Stimulated activated CD4-positive, alpha-beta T cell treated with anti-CD3 and anti-CD28 coated beads, Interleukin-4, amount 100 ng/mL, for 24 hours (primary cell): ENCODE measurements at places on chromosomes 3 and 15.

DNA sequence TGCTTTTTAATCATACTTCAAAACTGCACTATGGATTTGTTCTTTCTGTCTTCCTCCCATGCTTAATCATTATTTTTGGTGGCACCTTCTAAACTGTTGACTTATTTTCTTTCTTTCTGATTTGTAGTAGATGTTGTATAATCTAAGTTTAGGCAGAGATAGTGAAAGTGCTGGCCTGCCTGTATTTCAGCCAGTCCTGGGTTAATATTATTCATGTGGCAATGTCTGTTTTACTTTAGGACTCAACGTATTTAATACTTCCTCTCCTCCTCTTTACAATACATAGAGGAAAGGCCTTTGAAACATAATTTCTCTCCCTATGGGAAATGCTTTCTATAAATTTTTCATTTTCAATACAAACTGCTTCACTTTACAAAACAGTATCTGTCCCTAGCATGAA lies 327.7 kb upstream of the TPRG1 start:
- no peak for DNase-seq

DNA sequence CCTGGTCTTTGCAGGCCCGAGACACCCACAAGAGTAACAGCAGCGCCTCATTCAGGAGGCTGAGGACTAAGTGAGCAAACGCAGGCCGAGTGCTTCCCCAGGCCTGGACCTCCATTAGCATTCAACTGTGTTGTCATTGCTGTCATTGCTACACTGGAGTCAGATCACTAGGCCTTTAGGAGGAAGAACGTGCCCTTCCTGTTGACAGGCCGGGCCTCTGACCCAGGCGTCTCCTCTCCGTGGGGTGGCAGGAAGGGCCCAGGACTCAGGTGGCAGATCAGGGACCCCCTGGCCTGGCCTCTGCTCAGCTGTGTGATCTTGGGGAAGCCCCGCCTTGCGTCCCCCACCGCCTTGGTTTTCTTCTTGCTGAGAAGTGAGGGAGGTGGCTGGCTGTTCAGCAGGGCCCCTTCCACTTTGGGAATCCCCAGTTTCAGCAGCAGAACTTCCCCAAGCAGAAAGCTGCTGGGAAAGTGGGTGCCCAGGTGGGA lies 19.1 kb downstream of the ZDHHC19 start:
- DNase-seq, result peak; percentile 43

DNA sequence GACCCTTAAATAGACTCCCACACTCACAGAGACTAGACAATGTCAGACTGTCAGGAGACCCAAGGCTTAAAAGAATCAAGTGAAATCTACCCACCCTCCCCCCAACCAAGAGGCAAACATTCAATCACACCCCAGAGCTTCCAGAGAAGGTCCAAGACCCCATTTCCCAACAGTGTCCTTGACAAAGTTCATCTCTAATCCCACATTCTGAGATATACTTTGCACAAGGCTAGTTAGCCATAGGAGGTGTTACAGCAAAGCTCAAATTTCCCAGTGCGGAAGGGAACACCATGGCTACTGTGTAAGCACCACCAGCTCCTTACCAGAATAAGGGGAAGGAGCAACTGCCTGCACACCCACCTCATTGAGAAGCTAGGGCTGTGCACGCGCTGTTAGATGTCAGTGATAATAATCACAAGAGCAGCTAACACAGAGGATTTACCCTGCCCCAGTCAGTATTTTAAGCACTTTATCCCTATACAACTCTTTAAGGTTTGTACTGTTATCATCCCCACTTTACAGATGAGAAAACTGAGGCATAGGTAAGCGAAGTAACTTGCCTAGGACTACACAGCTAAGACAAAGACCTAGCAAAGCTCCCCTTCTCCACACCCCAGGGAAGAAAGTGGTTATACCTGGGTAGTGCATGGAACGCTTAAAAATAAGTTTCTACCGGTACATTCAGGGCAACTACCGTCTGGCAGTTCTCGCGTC lies 17.3 kb downstream of the SPATA12 start:
- DNase-seq, result no peak

DNA sequence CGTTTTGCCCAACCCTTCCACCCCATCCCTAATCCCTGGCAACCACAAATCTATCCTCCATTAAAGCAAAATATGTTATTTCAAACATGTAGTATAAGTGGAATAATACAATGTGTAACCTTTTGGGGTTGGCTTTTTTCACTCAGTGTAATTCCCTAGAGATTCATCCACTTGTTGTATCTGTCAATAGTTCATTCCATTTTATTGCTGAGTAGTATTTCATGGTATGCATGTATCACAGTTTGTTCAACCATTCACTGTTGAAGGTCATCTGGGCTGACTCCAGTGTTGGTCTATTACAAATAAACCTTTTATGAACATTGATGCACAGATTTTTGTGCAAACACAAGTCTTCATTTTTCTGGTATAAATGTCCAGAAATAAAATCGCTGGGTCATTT lies 38.8 kb downstream of the BSN start:
- no peak for DNase-seq

DNA sequence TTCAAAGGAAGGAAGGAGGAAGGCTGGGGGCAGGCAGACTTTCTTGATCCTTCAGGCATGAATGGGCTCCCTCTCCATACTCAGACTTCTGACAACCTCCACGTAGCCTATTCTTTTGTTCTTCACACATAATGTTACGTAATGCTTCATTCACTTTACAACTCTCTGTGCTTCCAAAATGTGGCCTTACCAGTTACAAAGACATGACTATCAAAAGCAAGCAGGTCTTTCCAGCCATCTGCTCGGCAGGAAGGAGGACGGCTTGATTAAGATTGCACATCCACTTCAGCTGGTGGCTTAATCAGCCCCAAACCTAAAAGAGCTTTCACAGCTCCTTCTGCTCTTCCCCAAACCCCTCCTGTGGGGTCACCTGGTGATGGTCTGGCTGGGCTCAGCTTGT lies 263.2 kb downstream of the XXYLT1 start:
- no peak for DNase-seq

GRCh38 chr3:119588112-119588511 lies 8.8 kb downstream of the ADPRH start:
- peak; percentile 13 for DNase-seq

DNA sequence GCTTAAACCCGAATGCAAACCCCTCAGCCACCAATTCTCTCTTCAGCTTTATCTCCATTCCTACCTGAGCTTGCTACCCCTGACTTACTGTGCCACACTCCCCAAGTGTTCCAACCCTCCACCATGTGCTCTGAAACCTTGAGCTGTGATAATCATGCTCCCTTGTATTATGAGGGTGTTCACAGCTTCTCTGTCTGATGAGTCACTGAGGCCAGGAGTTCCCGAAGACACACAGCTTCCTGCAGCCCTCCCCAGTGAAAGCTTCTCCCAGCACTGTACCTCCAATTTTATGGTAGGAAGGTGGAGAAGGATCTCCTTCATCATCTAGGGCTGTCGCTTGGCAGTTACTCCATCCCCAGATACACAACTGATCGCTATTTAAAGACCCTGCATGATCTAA lies 24.9 kb downstream of the STAC start:
- no peak for DNase-seq

DNA sequence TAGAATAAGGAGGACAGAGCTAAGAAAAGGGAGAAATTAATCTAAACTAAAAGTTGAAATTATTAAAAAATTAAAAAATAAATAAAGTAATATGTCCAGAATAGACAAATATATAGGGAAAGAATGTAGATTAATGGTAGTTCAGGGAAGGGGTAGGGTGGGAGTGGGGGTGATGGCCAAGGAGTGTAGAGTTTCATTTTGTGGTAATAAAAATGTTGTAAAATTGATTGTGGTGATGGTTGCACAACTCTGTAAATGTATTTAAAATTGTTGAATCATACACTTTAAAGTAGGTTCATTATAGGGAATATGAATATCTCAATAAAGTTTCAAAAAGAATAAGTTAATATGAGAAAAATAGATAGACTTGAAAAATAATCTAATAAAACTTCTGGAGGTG lies 21.0 kb upstream of the FNDC3B start:
- no peak for DNase-seq

- no peak for DNase-seq
Observed at GRCh38 chr3:62723914-62724217, 151.3 kb downstream of the CADPS start.

DNA sequence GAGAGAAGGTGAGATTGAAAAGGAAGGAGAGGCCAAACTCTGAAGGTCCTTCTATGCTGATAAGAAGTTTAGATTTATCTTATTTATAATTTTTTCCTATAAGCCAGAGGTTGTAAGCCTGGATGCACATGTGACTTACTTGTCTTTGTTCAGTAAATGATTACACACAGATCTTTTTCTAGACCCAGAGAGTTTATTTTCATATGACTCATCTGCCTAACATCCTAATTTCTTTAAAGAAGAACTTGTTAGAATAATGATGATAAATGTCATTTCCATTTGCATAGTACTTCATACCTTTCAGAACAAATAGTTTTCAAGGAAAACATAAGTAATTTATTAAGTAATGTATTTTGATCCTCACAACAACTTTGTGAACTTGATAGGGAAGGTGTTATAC lies 434.8 kb upstream of the DPH6 start:
- DNase-seq, result no peak

GRCh38 chr3:120798346-120798745 lies 55.8 kb downstream of the GTF2E1 start:
- DNase-seq, result no peak

GRCh38 chr15:44584162-44584749 lies 47.3 kb downstream of the EIF3J start:
- DNase-seq, result peak; percentile 61

- no peak for DNase-seq
Observed at GRCh38 chr3:29004885-29005599, 275.8 kb upstream of the RBMS3 start.

- DNase-seq, result no peak
Observed at GRCh38 chr3:151971814-151972579, 98.6 kb downstream of the SUCNR1 start.

GRCh38 chr3:38843898-38844297 lies 27.9 kb upstream of the SCN10A start:
- no peak for DNase-seq

GRCh38 chr3:63753567-63753966 lies 65.5 kb upstream of the C3orf49 start:
- no peak for DNase-seq

DNA sequence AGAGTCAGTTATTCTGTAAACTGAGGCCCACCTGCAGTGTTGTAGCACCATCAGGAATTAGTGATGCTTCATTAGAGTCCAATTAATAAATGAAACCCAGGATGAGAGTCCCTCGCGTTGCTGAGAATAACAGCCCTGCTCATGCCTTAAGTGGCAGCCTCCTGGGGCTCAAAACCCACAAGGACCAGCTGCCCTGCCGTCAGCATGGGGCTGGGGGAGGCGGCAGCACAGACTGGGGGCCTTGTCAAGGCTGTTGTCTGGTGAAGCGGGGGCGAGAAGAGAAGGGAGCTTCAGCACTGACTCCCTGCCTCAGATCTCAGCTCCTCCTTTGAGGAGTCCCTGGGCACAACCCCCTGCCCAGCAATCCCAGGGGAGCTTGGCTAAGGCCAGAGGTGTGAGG lies 21.0 kb downstream of the CCDC33 start:
- DNase-seq, result no peak

DNA sequence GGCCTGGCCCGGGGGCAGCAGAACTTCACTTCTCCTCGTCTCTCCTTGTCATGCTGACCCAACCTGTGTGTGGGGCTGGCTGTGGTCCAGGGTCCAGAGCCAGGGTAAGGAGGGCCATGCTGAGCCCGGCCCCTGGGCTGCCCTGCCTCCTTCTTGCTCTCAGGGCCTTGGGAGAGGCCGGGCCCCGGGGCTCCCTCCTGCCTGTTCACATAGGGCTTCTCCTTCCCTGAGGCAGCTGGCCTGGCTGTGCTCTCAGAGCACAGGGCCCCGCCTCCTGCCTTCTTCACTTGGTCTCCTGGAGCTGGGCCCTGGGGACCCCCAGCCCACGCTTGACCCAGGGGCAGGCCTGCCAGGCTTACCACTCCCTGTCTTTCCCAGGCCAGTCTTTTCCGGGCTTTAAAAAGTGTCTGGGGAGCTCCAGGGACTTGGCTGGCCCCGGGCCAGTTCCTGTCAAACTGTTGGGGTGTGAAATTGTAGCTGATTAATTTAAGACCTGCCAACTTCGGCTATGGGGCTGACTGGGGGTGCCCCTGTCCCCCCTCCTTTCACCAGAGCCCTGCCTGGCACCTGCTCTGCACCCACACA lies 11.8 kb downstream of the PLXNA1 start:
- no peak for DNase-seq

GRCh38 chr3:151086484-151087456 lies 1.3 kb downstream of the MED12L start:
- DNase-seq, result peak; percentile 69

GRCh38 chr3:102301155-102301880 lies 133.5 kb upstream of the ZPLD1 start:
- no peak for DNase-seq

DNA sequence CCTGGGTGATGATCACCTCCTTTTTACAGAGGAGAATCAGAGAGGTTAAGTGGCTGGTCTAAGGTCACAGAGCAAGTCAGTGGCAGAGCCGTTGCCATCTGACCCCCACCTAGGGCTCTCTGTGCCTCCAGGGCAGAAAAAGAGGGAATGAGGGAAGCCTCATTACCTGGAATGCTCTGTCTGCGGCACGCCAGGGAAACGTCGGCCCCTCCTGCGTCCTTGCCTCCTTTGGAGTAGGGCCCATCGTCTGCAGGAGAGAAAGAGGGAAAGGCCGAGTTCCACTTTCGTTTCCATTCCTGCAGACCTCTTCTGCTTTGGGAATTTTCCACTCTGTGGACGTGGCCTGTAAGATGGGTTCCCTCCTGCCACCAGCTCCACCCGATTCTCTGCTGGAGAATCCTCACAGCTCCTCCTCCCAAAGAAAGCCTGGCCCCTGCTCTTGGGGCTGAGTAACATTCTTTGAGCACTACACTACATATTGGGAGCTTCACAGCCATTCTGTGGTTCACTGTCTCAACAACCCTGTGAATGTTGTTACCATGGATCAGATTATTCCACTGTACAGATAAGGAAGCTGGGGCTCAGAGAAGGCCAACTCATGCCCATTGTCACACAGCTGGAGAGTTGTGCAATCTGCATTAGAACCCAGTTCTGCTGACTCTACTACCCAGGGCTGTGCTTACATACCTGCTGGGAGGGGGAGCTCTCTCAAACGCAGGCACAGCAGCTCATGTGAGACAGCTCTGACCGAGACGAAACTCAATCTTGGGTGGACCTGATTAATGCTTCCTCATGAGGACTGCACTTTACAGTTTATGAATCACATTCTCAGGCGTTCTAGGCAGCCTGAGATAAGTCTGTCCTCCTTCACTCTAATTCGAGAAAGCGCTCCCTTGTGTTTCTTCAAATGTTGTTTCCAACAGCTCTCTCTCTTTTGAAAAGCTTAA lies 14.2 kb downstream of the GRIP2 start:
- no peak for DNase-seq

GRCh38 chr3:104564045-104564643 lies 802.6 kb upstream of the ALCAM start:
- peak; percentile 71 for DNase-seq

DNA sequence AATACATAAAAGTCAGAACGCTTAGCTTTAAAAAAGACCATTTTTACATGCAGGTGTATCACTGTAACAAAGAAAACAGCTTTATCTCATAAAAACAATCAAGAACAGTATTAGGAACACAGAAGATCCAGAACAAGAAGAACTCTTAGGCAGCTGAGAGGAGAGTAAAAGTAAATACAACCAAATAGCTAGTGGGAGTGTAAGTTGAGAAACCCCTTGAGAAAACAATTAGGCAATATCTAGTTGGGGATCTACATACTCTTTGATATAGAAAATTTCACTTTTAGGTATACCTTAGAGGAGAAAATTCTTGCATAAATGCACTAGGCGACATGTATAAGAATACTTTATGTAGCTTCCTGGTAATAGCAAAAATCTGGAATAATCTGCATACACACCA lies 7.5 kb downstream of the TMF1 start:
- DNase-seq, result no peak

GRCh38 chr15:74840851-74841775 lies 1.8 kb downstream of the ULK3 start:
- DNase-seq, result no peak

- no peak for DNase-seq
Observed at GRCh38 chr3:183161552-183162336, 790 bp downstream of the LAMP3 start.
